Activated naive CD8-positive, alpha-beta T cell treated with anti-CD3 and anti-CD28 coated beads, Interleukin-2, amount 10 ng/mL, durations not matched to agents 7 days and 5 days (primary cell): ENCODE measurements at places on chromosomes 6 and 20. TPM values are rescaled to one million over a fixed set of nuclear protein-coding genes. Genes with fewer than 3 reads are reported as not detected.

TENT5A gene
- total RNA-seq: 3.1 TPM

TRIM15 gene
- total RNA-seq: not detected

BPI gene
- not detected for total RNA-seq

AIG1 gene
- total RNA-seq: 14.2 TPM

BTN1A1 gene
- not detected for total RNA-seq

DPPA5 gene
- total RNA-seq: not detected

NT5DC1 gene
- 36.3 TPM for total RNA-seq

NELFE gene
- 61.3 TPM for total RNA-seq

ADGRF4 gene
- total RNA-seq: not detected

- no peak overlapping the region for H3K27ac ChIP-seq
- H3K36me3 ChIP-seq: no peaks in the 10 kb centered on the region
- H3K4me1 ChIP-seq: no peaks in the 10 kb centered on the region
- no peak overlapping the region for H3K4me3 ChIP-seq
- DNase-seq: no peak
Observed at GRCh38 chr6:85026021-85026420, 261.6 kb upstream of the TBX18 start.

DNA sequence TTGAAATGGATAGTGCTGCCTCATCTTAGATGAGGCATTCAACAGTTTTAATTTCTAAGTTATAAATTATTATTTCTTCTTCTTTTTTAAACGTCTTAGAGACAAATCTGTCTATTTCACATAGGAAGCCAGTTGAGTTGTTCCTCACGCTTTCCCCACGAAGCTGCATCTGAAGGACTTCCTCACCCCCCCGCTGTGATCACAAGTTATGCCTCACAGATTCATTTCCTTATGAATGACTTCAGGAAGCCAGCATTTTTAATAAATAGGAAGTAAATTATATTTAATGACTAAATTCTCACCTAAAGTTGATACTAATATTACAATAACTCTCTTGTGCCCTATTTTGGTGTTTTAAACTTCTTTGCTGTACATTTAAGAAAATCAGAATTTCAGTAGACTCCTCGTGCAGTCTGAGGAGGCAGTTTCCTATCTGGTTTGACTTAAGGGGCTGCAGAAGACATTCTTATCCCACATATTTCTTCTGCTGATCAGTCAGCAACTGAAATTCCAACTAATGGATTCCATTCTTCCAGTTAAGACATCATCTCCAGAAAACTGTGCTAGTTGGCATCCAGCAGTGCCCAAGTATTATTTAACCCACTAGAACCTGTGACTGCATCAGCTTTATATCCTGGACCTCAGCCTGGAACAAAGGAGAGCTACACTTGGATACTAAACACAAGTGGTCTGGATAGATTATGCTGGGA is 182.7 kb upstream of the CCN2 start:
- H3K36me3 ChIP-seq: no peaks in the 10 kb centered on the region
- H3K27me3 ChIP-seq: peaks cover 12% of the 10 kb centered on the region
- no peak for DNase-seq

DNA sequence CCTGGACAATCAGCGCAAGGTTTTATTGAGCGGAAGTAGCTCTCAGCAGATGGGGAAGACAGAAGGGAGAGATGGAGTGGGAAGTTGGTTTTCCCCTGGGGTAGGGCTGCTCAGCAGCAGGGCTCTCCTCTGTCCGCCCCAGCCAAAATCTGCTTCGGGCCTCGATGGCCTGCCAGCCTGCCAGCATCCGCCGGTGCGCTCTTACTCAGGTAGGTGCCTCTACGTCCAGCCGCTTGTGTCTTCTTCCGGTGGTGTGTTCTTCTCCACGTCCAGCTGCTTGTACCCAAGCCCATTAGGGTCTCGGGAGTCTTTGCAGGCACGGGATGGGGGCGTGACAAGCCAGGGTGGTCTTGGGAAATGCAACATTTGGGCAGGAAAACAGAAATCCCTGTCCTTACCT is 1340.0 kb upstream of the MAP3K7 start:
- H3K36me3 ChIP-seq: no peaks in the 10 kb centered on the region
- no peak overlapping the region for H3K27ac ChIP-seq
- DNase-seq: no peak
- H3K4me1 ChIP-seq: no peaks in the 10 kb centered on the region
- H3K27me3 ChIP-seq: no peaks in the 10 kb centered on the region

- H3K4me3 ChIP-seq: no peak overlapping the region
- DNase-seq: no peak
- H3K27me3 ChIP-seq: peaks cover 3% of the 10 kb centered on the region
- H3K36me3 ChIP-seq: peaks cover 34% of the 10 kb centered on the region
Observed at GRCh38 chr6:166330612-166331011, 11.7 kb downstream of the SFT2D1 start.

DNA sequence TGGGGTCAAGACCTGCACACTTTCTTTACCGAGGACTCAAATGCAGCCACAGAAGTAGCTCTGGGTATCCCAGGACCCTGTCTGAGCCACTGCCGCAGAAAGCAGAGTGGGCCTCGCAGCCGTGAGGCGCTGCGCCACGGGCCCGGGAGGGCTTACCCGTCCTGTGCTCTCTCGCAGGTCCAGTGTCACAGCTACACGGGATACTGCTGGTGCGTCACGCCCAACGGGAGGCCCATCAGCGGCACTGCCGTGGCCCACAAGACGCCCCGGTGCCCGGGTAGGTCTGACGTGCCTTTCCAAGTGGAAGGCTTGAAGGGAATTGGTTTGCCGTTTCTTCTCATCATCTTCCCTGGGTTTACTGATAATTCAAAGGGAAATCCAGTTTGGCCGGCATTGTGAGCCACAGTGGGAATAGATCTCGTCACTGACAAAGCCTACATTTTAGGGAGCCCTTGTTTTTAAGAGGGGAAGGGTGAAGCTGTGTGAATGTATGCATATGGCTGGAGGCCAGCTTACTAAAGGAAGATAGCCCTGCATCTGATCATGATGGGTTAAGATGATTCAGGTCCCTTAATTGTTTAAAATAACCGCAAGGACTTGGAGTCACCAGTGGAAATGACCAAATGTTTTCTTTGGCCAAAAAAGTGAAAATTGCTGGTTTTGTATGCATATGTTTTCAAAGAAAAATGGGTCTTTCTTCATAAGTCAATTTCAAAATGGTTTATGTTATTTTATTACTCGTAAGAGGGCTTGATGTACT is 86.6 kb downstream of the SMOC2 start:
- no peak overlapping the region for H3K27ac ChIP-seq
- no peak for DNase-seq
- H3K4me3 ChIP-seq: no peak overlapping the region
- no peaks in the 10 kb centered on the region for H3K27me3 ChIP-seq
- no peaks in the 10 kb centered on the region for H3K36me3 ChIP-seq
- H3K4me1 ChIP-seq: no peaks in the 10 kb centered on the region

GRCh38 chr20:50338479-50339391 is 148.1 kb downstream of the CEBPB start:
- peak overlapping the region; percentile 78 for H3K4me3 ChIP-seq
- H3K4me1 ChIP-seq: peaks cover 67% of the 10 kb centered on the region
- peak; percentile 76 for DNase-seq
- H3K36me3 ChIP-seq: no peaks in the 10 kb centered on the region

DNA sequence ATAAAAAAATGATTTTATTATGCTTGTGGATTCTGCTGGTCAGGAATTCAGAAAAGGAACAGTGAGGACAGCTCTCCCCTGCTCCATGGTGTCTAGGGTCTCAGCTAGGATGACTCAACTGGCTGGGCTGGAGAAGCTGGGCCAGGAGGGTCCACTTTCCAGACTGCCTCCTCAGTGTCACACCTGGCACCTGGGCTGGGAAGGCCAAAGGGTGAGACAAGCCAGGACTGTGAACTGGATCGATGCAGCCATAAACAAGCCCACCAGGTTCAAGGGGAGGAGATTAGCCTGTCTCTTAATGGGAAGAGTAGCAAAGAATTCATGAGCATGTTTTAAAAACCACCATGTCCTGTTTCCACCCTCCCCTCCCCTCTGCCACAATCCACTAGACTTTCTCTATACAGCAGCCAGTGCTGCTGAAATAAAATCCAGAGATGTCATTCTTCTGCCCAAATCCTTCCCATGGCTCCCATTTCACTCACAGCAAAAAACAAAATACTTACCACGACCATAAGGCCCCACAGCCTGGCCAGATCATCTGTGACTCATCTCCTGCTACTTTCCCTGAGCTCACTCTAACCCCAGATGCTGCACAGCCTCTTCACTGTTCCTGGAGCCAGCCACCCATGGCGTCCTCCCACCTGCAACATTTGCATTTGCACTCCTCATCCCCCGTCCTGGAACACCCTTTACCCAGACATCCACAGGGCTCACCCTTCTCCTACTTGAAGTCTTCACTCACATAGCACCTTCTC is 13.8 kb downstream of the SPTLC3 start:
- DNase-seq: no peak
- no peak overlapping the region for H3K4me3 ChIP-seq
- no peaks in the 10 kb centered on the region for H3K27me3 ChIP-seq
- H3K36me3 ChIP-seq: peaks cover 2% of the 10 kb centered on the region
- H3K4me1 ChIP-seq: peaks cover 5% of the 10 kb centered on the region
- no peak overlapping the region for H3K27ac ChIP-seq

DNA sequence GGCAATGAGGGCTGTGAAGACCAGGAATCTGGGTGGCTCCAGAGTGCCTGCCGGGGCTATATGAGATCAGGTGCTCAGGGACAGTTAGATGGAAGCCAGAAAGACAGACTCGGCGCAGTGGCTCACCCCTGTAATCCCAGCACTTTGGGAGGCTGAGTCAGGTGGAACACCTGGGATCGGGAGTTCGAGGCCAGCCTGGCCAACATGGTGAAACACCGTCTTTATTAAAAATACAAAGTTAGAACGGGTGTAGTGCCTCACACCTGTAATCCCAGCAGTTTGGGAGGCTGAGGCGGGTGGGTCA is 43.4 kb downstream of the BCAS4 start:
- no peak overlapping the region for H3K27ac ChIP-seq
- no peak overlapping the region for H3K4me3 ChIP-seq
- H3K27me3 ChIP-seq: no peaks in the 10 kb centered on the region

GRCh38 chr6:127341471-127342202 is 1.8 kb downstream of the ECHDC1 start:
- no peak overlapping the region for H3K4me3 ChIP-seq
- no peak overlapping the region for H3K27ac ChIP-seq
- H3K4me1 ChIP-seq: peaks cover 13% of the 10 kb centered on the region
- H3K36me3 ChIP-seq: peaks cover 4% of the 10 kb centered on the region

- H3K27ac ChIP-seq: no peak overlapping the region
- H3K36me3 ChIP-seq: no peaks in the 10 kb centered on the region
- H3K27me3 ChIP-seq: no peaks in the 10 kb centered on the region
- no peaks in the 10 kb centered on the region for H3K4me1 ChIP-seq
Observed at GRCh38 chr6:113125626-113126025, 731.5 kb upstream of the MARCKS start.

- H3K4me1 ChIP-seq: peaks cover 2% of the 10 kb centered on the region
- DNase-seq: no peak
- no peak overlapping the region for H3K4me3 ChIP-seq
- H3K27ac ChIP-seq: no peak overlapping the region
Observed at GRCh38 chr6:170108890-170109587, 181.8 kb downstream of the DLL1 start.

DNA sequence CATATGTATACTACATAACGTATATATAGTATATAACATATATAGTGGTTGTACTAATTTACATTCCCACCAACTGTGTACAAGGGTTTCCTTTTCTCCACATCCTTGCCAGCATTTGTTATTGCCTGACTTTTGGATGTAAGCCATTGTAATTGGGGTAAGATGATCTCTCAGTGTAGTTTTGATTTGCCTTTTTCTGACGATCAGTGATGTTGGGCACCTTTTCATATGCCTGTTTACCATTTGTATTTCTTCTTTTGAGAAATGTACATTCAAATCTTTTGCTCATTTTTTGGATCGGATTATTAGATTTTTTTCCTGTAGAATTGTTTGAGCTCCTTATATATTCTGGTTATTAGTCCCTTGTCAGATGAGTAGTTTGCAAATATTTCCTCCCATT is 11.4 kb downstream of the SYNJ2 start:
- peaks cover 45% of the 10 kb centered on the region for H3K4me1 ChIP-seq
- H3K27me3 ChIP-seq: no peaks in the 10 kb centered on the region
- H3K36me3 ChIP-seq: peaks cover 18% of the 10 kb centered on the region
- no peak overlapping the region for H3K4me3 ChIP-seq

DNA sequence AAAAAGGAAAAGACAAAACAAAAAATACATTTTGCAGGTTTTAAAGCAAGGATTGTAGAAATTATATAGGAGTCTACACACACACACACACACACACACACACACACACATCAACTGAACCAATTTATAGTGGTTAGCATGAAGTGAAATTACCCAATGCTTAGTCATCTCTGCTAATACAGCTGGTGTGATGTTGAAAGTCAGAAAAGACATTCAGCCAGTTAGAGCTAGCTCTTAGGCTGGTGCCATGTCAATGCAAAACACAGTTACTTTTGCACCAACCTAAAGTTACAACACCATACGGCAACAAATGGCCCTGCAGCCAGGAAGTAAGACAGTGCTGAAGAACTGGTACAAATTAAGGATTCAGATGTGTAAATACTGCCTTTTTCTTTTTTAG is 15.2 kb downstream of the FAM210B start:
- H3K4me3 ChIP-seq: no peak overlapping the region
- no peak for DNase-seq
- H3K4me1 ChIP-seq: peaks cover 27% of the 10 kb centered on the region
- peaks cover 64% of the 10 kb centered on the region for H3K36me3 ChIP-seq

DNA sequence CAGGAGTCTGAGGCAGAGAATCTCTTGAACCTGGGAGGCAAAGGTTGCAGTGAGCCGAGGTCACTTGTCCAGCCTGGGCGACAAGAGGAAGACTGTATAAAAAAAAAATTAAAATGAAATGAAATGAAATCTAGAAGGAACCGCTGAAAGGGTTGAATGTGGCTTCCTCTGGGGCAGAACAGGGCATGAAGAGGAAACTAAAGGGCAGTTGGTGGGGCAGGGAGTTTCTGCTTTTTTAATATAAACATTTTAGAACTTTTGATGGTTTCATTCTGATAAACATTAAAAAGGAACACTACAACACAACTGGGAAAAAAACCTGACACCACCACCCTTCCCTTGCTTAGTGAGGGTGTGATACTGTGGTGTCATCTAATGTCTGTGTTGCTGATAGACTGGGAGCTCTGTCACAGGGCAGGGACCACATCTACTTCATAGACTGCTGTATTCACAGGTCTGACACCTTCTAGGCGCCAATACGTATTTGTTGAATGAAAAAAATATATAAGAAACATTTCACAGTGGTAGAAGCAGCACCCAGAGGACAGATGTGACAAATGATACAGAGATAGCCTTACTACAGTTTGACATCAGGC is 128.9 kb downstream of the ADAT2 start:
- H3K4me3 ChIP-seq: no peak overlapping the region
- no peak overlapping the region for H3K27ac ChIP-seq
- H3K4me1 ChIP-seq: no peaks in the 10 kb centered on the region
- DNase-seq: no peak
- H3K27me3 ChIP-seq: no peaks in the 10 kb centered on the region

DNA sequence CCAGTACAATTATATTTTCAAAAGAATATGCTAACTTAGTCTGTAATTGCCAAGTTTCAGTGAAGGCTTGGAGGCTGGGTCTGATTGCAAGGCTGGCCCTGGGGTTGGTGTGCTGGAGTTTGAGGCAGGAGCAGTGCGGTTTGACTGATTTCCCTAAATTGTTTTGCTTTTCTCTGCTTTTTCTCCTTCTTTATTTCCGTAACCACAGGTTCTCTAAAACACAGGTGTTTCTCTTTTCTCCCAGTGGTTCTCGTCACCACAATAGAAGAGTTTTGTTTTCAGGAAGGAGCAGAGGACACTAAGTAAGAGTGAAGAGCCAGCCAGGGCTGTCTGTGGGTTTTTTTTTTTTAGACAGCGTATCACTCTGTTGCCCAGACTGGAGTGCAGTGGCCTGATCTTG is 8.2 kb upstream of the SNX9 start:
- H3K4me3 ChIP-seq: peak overlapping the region; percentile 18
- H3K27me3 ChIP-seq: peaks cover 20% of the 10 kb centered on the region
- peaks cover 4% of the 10 kb centered on the region for H3K36me3 ChIP-seq
- H3K27ac ChIP-seq: no peak overlapping the region
